NCI-H2081 treated with DMSO at 0.1 percent for 48 hours (cell line): ENCODE measurements at places on chromosomes 6 and 20.

DNA sequence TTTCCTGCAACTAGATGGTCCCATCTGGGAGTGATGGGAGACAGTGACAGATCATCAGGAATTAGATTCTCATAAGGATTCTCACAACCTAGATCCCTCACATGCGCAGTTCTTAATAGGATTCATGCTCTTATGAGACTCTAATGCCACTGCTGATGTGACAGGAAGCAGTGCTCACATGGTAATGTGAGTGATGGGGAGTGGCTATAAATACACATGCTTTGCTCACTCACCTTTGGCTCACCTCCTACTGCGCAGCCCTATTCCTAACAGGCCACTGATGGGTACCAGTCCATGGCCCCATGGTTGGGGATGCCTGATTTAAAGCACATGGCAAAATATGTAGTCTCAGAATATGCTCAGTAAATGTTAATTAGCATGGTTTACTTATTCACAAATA, 80.6 kb upstream of the MBOAT1 start:
- DNase-seq = no peak

DNA sequence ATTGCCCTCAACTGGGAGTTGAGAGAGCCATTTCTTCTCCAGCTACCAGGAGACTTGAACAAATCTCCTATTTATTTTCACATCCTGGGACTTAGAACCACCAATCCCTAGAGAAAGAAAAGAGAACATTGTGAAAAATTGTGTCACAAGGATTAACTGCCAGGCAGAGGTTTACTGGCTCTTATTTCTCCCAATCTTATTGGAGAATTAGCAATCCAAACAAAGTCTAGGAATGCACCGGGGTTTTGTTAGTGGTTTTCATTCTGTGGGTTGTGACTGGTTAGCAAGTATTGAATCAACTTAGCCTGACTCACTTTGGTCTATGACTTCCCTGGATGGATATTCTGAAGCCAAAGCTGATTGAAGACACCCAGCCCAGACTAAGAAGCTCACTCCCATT, 21.2 kb upstream of the ENPP5 start:
- DNase-seq = no peak

GRCh38 chr6:155389130-155389529, 66.5 kb downstream of the NOX3 start:
- DNase-seq = no peak

- DNase-seq = no peak
Measured at GRCh38 chr6:169832247-169832948, 81.0 kb downstream of the ERMARD start.
